ENCODE measurements at places on chromosomes 4 and X.

DNA sequence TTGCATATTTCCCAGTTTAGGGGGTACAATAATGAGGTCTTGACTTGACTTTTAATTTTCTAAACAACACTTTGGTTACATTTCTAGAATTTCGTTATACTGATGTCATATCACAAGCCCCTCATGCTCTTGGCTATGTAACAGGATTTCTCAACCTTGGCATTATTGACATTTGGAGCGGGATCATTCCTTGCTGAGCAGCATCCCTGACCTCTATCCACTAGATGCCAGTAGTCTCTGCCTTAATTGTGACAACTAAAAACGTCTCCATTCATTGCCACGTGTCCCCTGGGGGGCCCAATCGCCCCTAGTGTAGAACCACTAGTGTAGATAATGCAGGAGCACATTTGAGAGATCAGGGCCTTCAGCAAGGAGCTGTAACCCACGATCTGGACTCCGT is 234.2 kb upstream of the MID1 start:
- no peak for DNase-seq

DNA sequence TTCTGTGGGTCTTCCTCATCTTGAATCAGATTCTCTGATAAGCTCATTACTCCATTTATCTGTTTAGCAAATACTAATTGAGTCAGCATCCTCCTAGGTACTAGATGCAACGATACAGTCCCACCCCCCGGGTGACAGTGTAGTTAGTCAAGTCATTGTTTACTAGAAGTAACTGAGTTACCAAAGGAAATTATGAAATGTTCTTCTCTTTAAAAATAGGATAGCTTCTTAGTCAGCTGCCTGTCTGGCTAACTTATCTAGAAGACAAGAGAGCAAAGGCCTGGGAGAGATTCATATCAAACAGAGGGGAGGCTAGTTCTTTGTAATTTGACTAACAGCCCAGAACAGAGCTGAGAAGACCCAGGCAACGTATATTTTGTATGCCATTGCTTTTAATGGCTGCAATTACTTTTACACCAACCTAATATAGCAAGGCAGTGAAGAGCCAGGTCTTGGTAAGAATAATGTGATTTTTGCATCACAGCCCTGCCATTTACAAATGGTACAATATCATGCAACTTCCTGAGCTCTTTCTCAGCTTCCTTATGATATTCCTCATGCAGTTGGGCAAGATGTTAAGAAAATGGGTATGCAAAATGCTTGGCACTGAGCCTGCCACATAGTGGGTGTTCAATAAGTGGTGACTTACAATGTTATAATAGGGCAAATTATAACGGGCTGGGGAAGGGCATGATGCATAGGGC is 149.9 kb downstream of the CHIC2 start:
- DNase-seq, result no peak

- no peak for DNase-seq
Observed at GRCh38 chr4:146134761-146135445, 40.6 kb upstream of the LSM6 start.

DNA sequence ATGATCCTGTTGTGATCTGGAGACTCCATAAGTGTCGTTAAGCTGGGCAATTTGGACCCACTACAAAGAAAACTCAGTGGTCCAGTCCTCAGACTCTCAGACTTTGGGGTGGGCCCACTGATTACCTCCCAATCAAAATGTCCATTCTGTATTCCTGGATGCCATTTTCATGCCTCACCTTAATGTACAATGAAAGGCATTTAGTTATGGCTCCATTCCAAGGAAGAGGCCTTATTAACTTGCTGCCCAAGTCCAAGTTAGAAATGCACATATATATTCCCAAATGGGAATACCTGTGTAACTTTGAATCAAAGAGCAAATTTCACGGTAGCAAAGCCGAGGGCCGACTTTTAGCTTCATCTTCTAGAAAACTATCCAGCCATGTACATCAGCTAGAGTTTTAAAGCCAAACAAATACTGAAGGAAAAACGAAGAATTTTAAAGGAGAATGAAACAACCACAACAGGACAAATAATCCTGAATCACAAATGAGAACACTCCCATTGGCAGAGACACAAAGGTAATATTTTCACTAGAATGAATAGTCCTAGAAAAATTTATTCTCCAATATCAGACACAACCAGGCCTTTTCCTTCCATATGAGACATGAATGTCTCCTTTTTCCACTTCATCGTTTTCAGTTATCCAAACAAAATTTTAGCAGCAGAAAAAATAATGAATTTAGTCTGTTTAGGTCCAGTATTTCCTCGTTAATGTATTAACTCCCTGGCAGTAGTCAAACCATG is 63.7 kb upstream of the HHIP start:
- no peak for DNase-seq

GRCh38 chr4:83109480-83110222 is 4.9 kb downstream of the PLAC8 start:
- DNase-seq, result peak; percentile 78

DNA sequence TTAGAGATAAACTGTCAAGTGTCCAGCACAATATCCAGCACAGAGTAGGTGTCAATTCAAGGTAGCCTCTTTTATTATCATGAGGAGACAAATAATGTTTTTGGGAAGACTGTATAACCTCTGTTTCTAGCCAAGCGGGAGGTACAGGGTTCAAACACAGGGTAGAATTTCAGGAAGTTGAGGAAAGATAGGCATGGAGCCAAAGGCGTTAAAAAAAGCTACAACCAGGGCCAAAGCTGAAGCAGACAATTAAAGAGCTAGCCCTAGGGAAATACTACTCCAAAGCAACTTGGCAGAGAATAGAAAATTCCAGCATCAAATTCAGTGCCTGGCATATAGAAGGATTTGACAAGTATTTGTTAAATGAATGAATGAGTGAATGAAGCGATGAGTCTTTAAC is 40.0 kb upstream of the CASK start:
- no peak for DNase-seq

DNA sequence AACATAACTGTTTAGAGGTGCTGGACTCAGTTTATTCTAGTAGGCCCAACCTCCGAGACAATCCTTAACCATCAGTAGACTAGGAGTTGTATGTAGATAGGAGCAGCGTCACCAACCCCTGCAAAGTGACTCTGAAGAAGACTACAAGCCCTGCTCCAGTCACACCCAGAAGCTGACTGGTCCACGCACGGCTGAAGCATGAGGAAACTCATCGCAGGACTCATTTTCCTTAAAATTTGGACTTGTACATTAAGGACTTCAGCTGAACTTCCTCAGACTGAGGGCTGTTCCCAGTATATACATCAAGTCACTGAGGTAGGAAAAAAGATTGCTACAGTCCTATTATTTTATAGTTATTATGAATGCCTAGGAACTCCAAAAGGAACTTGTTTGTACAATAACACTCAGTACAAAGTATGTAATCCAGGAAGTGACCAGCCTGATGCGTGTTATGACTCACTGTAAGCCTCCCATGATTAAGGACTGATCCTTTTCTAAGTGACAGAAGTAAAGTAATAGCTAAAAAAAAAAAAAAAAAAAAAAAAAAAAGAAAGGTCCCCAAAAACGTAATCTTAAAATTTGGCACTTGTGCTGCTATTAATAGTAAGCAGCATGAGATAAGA is 41.6 kb upstream of the UGT2B7 start:
- DNase-seq, result no peak

DNA sequence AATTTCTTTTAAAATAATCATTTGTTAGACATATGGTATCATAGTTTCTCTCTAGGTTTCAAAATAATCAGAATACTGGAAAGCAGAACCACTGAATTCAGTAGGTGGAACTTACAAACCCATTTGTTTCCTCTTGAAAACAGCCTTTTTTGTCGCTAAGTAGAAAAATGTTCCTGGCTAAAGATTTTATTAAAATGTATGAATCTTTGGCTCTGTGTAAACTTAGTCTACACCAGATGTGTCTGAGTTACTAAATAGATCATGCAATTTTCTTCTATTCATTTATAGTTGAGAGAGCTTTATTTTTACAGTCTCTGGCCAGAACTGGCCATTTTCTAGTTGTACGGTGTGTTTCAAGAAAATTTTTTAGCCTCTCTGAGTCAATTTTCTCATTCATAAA is 1.0 kb downstream of the CYSLTR1 start:
- DNase-seq, result no peak

DNA sequence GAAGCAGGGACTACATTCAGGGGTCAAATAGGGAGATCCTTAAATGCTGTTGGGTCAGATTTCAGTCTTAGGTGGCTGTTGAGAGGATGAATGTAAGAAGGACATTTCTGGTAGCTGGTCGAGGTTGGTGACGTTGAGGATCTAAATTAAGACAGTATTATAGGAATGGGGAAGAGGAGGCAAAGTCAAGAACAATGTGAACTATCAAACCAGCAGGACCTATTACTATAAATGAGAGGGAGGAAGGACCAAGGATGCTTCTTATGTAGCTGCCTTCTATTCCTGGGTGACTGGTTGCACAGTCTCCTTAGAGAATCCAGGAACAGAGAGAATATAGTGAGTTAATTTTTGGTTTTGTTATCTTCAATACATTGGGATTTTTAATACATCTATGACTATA is 118.5 kb upstream of the BMPR1B start:
- DNase-seq, result no peak

- no peak for DNase-seq
Observed at GRCh38 chrX:104047171-104047570, 7.4 kb downstream of the H2BW2 start.

GRCh38 chr4:25889589-25890503 is 24.2 kb upstream of the SMIM20 start:
- no peak for DNase-seq

GRCh38 chrX:134963041-134963440 is 27.8 kb upstream of the SMIM10 start:
- DNase-seq, result no peak

GRCh38 chr4:140515423-140515822 is 8.5 kb upstream of the ELMOD2 start:
- DNase-seq, result no peak

DNA sequence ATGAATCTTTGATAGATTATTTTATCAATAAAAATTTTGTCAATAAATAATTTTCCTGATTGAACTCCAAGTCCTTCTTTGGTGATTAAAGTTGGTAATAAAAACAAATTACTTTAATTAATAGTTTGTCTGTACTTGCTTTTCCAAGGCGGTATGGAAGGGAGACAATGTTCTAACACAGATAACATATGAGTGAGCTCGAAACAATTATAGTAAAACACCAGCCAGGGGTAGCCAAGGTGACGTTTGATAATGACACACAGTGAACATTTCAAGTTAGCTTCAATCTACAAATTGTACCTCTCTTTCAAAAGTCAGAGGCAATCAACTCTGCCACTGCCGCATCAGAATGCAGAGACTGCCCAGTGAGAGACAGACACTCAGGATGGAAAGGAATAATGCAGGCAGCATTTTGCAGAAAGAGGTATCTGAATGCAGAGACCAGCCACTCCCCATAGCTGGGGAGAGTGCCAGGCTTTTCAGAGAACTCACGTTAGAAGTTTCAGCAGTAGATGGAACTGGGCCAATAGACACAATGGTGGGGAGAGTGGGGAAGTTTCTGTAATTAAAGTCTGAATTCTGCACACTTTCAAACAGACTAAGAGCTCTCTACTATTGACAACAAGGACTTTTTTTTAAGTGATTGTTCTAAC is 18.1 kb upstream of the ATOH1 start:
- DNase-seq, result no peak

- no peak for DNase-seq
Observed at GRCh38 chr4:108058685-108059440, 69.2 kb downstream of the HADH start.

DNA sequence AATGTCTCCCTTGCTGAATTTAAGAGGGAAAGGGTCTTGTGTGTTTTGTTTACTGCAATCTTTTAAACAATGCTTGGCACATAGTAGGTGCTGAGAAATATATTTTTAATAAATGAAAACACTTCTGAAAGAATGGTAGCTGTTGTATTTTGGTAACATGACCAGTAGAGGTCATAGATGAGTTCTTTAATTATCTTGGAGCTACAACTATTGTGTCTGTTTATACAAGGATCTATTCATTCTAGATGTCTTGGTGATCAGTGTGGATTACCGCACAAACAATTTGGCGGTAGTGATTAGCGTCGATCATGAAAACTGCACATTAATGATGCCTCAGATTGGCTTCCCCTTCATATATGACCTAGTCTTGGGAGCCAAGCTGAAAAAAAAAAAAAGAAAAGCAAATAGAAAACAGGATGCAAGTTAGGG is 21.4 kb upstream of the SCRG1 start:
- DNase-seq, result no peak

GRCh38 chr4:12414181-12414812 is 985.6 kb upstream of the HS3ST1 start:
- DNase-seq, result no peak

- no peak for DNase-seq
Observed at GRCh38 chr4:86511590-86511989, 82.5 kb upstream of the PTPN13 start.

DNA sequence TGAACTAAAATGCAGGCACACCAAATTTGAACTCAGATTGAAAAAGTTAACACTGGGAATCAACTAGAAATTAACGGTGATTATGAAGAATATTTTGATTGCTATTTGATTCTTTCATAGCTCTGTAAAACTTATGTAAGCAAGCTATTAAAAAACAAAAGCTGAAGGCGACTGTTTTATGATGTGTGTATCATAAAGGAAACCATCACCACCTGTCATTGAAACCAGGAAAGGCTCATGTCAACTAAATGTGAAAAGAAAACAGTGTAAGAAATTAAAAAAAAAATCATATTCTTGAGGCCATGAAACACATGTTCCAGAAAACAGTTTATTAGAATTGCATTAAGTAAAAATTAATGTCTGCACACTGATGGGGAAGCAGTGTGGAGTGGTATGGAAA is 24.2 kb downstream of the CPE start:
- DNase-seq, result no peak

DNA sequence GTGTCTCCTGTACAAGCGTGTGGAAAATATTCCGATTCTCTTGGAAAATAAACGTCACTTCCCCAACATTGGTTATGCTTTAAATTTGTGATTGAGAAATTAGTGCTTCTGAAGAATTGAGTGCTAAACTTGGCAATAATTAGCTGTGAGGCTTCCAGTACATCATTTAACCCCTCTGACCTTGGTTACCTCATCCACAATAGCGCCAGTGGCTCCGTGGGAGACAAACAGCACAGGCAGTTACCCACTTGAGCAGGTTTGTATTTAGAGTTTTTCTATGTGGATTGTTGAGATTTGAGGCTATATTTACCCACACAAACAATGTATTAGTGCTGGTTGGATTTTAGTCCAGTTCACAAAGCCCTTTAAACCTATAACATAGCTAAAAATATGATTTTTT is 476.5 kb downstream of the NKX6-1 start:
- DNase-seq, result no peak

GRCh38 chrX:8179656-8180055 is 8.6 kb upstream of the VCX2 start:
- no peak for DNase-seq
